NCI-H774 (cell line): ENCODE measurements at places on chromosomes 13 and 19.

DNA sequence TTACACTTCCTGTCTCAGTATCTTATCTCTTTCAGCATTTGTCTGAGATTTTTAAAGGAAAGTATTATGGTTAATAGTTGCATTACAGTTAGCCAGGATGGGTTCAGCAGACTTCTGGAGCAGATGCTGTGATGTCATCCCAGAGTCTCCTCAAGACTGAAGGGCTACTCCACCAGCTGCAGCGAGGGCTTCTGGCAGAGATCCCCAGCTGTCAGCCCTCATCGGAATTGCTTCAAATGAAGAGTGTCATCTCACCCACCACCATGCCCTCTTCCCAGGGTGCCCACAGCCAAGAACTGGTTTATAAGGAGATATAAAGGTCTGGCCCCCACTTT, 84.4 kb downstream of the FAM216B start:
- DNase-seq: no peak

DNA sequence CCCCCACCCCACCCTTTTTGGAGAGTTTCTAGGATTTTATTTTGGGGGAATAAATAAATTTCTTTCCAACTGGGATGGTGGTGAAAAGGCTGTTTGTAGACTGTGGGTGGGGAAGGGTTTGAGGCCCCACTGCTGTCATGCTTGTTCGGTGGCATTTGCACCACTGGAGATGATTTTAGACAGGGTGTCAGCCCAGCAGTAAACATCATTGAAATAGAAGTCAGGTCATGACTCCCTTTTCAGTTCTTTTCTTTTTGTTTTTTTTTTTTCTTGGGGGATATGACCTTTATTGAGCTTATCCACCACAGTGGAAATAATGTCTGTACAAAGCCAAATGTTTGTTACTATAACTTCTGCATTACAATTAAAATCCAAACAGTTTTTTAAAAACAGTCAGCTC, 14.1 kb downstream of the UBAC2 start:
- no peak for DNase-seq

GRCh38 chr13:112252804-112253590, 123.2 kb upstream of the SPACA7 start:
- DNase-seq: no peak

DNA sequence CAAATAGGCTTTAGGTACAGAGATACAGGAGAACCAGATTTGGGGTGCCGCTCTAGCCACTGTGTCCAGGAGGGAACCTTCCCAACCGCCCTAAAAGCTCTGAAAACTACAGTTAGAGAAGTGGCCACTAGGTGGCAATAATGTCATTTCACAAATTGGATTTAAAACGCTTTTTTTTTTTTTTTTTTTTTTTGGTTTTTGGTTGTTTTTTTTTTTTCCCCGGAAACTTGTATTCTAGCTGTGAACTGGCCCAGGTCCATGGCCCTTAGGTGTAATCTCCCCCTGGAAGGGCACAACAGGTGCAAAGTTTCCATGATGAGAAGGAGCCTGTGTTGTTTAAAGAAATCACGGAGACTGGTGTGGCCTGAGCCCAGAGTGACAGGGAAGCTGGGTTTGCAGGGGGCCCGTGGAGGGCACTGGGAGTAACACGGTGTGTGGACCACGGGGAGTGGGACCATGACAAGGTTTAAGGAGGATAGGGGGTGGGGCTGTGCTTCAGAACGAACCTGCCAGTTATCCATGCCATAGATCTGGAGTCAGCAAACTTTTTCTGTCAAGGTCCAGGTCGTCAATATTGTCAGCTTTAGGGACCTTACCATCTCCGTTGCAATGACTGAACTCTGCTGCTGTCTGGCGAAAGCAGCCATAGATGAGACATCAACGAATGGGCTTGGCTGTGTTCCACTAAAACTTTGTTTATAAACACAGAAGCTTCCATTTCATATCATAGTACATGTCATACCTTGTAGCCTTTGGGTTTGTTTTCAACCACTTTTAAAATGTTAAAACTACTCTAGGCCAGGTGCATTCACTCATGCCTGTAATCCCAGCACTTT, 10.1 kb downstream of the OR1I1 start:
- DNase-seq: peak; percentile 53

GRCh38 chr19:29255912-29256311, 43.0 kb upstream of the UQCRFS1 start:
- no peak for DNase-seq

DNA sequence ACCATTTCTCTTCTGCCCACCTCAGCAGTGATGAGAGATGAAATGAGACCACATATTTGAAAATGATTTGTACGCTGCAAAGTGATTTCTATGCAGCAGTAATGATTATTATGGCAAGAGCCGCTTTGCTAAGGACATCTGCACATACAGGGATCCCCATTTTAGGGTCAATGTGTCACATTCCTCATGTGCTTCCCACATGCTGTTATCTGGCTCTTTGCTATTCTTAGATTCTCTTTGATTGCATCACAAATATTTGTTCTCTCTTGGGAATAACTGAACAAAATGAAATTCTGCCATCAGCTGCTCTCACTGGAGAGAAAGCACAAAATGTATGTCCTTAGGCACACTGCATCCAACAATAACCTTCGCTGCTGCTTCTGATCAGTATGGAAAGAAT, 209.5 kb upstream of the IPO5 start:
- no peak for DNase-seq

DNA sequence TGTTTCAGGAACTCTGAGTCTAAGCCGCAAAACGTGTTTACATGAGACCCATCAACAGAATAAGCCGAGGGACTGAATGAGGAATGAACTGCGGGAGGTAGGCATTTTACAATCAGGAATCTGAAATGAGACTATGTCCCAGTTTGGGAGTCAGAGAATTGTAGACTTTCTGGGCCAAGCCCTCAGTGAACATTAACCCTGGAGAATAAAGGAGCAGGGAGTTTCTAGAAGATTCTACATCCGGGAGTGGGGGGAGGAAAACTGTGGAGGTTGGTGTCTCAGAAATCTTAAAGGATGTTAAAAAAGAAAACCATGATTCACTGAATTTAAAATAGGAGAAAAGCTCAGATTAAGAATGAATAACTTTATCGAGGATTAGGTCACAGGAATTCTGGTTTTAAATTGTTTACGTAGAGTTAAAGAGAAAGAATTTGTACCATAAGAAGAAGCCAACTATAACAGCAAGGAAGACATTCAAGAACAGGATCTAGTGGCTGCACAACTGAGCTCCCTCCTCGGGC, 18.5 kb downstream of the RFX2 start:
- no peak for DNase-seq

DNA sequence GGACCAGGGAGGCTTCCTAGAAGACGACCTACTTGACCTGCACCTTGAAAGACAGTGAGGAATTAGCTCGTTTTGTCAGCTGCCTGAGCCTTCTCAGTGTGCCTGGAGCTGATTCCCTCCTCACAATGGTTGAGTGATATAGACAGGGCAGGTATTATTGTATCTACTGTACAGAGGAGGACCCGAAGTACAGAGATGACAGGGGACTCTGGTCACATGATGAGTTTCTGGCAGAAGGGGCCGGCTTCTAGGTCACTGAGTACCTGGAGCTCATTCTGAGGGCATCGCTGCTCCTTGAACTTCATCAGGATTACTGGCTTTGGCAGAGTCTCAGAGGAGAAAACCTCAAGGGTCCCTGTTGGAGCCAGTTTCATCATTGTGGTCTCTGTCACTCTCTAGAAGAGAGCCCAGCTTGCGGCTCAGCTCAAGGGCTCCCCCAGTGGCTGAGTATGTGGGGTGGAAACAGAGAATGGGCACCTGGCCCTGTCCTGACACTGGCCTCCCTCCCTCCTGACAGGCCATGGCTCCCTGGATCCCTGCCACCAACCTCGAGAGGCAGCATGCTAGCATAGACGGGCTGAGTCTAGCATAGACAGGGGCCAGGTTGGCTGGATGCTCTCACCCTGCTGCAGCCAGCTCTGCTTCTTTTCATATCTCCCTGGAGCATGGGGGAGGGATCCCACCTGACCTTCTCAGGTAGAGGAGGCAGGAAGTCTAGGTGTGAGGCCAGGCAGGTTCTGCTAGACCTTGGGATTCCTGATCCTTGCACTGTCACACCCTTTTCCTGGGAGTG, 38.7 kb downstream of the NFIX start:
- DNase-seq: peak; percentile 11

- no peak for DNase-seq
Measured at GRCh38 chr19:18657590-18658365, 20.9 kb downstream of the KLHL26 start.

- DNase-seq: no peak
Measured at GRCh38 chr13:50788551-50789210, 54.8 kb downstream of the DLEU7 start.

- no peak for DNase-seq
Measured at GRCh38 chr19:18814063-18814462, 17.7 kb upstream of the UPF1 start.

- no peak for DNase-seq
Measured at GRCh38 chr19:5115771-5116202, 146.9 kb downstream of the KDM4B start.

- no peak for DNase-seq
Measured at GRCh38 chr13:26475176-26476110, 82.0 kb upstream of the WASF3 start.

DNA sequence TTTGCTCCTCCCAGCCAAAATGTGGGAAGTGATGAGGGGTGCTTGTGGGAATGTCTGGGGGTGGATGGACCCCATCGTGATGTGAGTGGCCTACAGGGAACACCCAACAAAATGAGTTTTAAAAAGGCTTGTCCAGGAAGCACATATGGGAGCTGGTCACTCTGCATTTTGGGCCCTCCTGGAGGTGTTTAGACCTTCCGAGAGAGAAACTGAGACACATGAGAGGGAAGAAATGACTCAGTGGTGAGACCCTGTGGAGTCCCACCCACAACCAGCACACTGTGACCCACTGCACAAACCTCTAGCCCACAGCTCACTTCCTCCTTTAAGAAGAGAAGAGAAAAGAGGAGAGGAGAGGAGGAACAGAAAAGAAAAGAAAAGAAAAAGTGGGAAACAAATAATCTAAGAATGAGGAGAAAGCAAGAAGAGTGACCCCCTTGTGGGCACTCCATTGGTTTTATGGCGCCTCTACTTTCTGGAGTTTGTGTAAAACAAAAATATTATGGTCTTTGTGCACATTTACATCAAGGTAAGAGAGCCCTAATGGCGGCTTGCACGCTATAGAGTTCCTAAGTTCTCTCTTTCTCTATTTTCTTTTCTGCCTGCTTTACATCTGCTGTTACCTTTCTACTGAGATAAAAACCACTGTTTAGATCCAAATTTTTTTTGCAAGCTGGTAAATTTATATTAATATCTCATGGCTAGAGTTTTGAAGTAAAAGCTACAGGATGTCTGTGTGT, 13.3 kb upstream of the LILRB1 start:
- no peak for DNase-seq

DNA sequence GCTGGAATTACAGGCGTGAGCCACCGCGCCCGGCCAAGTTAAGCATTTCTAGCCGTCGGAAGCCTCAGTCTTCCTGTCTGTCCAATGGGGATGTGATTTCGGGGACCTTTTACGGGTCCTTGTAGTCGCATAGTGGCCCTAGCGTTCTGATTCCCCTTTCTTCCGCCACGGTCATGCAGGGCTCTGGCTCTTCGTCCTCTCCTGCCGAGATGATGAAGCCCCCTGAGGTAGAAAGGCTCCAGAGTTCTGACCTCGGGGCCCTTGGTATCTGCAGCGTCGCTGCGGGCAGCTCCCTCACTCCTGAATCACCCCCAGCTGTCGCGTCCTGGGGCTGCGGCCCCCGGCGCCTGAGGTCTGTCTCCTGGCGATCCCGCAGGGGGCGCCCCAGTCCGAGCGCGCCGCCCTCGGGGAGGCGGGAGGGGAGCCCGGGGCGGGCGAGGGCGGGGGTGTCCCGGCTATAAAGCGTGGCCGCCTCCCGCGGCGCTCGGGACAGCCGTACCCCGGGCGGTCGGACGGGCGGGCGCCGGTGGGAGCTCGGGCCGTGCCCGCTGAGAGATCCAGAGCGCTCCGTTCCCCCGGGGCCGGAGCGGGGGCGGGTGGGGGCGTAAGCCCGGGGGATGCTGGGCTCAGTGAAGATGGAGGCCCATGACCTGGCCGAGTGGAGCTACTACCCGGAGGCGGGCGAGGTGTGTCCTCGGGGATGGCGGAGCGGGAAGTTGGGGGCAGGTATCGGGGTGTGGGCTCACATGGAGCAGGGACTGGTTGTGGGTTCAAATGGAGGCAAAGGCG, at the start of gene FOXA3:
Gene FOXA3, plus strand, starts transcription at position 487 of the 789 bp plus-strand sequence. Its CDS starts 131 bp downstream, at position 618.
- peak; percentile 69 for DNase-seq
